ENCODE measurements at places on chromosomes 7 and 10.

DNA sequence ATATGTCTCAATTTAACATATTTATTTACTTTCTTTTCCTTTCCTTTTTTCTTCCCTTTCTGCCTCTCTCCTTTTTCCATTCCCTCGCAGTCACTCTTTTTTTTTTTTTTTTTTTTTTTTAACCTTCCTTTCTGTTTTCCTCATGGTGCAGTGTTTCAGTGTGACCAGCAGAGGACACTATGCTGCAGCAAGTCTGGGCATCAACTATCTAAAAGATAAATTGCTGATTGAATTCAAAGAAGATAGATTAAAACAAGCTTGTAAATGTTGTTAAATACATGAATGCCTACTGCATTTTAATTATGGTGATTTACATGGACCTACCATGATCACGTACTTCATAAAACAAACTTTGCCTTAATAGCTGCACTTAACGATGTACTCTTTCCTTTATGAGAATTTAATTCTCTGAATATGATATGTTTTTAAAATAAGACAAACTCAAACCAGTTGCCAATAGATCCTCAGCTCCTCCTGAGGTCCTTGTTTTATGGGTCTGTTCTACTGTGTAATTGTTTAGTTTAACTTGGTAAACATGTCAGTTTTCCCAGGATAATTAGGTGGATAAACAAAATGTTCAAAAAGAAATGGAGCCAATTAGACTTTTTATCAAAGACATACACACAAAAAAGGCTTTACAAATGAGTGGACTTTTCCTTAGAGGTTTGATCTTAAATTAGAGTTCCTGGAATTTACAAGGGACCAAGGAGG lies 101.0 kb upstream of the AGR3 start:
- no peak for DNase-seq

- no peak for DNase-seq
Observed at GRCh38 chr10:94850766-94851165, 87.7 kb upstream of the CYP2C9 start.

DNA sequence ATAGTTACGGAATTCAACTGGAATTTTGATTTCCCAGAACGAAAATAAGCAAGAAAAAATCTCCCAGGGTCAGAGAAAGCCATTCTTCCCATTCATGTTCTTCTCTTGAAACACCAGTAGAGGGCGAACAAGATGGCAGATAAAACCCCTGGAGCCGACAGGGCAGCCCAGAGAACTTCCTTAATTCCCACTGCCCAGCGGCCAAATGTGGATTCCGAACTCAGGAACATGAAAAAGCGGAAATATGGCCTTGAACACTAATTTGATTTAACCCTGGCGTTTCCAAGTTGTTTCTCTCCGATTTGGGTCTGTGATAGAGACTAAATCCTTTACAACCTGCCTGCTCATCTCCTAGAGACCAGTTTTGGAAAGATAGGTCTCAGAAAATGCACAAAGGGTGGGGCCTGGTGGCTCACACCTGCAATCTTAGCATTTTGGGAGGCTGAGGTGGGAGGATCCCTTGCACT lies 100.7 kb upstream of the WAC start:
- DNase-seq, result peak; percentile 54

DNA sequence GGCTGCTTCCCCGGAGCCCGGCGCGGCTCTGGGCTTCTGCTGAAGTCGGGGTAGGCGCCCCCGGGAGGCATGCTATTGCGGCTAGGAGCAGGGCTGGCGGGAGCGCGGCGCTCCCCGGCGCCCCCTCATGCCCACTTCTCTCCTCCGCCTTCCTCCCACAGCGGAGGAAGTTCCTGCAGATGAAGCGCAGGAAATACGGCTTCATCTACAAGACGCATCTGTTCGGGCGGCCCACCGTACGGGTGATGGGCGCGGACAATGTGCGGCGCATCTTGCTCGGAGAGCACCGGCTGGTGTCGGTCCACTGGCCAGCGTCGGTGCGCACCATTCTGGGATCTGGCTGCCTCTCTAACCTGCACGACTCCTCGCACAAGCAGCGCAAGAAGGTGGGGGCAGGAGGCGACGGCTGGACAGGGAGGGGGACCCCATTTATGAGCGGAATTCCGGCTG lies 479 bp downstream of the CYP26A1 start:
- no peak for DNase-seq

DNA sequence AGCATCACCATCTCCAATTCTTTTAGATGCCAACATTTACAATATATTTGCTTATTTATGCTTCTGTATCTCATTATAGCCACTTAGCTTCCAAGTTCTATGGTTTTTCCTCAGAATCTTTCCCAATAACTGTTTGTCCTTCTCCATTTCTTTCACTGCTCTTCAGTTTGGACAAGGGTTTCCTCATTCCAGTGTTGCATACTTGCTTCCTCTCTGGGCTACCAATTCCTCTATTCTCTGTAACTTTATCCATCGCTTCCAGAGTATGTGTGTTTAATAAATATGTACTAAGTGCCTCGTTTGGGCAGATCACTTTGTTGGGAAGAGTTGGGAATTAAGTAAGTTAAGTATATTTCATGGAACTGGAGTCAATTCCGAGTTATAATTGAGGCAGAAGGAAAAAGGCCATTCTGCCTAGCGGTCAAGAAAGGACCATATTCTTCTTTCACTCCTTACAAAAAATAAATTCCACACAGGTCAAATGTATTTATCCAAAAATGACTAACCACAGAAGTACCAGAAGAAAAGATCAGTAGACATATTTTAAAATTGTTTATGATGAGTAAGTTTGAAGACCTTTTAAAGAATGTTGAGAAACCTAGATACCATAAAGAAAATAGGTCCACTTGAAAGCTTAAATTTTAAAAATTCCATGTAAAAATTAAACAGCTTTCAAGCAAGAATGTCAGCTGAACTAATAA lies 10.8 kb downstream of the STAMBPL1 start:
- no peak for DNase-seq
